CD4-positive, alpha-beta T cell treated with Interleukin-21 for 1 hour (primary cell): ENCODE measurements at places on chromosomes 11 and 22.

DNA sequence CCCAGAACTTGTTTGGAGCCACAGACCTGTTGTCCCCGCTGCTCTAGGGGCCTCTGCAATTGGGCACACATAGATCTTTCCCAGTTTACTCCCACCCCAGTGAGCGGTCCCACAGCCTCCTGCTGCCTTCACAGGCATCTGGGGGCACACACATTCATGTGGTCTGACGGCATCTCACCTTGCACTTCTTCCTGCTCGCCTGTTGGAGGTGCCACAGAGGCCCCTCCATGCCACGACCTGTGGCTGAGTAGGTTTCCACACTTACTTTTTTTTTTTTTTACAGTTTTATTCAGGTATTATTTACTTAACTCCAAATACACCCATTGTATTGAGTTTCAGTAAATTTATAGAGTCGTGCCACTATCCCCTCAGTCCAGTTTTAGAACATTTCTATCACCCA, 68.9 kb upstream of the SEPTIN5 start:
- DNase-seq: no peak

DNA sequence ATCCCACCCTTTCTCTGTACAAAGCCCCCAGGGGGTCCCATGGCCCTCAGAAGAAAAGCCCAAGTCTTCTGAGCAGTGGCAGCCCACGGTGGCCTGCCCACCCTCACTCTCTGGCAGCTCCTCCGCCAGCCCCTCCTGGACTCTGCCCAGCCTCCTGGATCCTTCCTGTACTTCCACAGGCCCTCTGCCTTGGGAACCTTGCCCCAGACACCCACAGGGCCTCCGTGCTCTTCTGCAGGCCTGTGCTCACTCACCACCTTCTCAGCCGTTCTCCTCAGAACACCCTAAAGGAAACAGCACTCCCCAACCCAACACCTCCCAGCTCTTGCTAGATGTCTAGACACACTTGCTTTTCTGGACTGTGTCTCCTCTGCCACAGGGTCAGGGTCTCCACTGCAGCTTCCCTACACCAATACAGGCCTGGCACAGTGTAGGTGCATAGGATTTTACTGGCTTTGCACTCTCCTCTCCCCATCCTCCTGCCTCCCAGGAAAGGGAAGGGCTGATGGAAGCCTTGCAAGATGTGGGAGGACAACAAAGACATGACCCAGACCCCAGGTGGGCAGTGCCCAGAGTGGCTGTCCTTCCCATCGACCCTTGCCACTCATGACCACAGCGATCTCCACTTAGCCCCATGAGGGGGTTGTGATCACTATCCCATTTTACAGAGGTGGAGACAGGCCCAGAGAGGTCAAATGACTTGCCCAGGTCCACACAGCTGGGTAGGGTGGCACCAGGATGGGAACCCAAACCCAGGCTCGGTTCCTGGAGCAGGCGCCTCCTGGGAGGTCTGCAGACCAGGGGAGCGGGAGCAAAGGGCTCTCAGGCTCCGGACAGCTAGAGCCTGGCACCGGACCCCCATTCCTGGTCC, 2.0 kb downstream of the SCARF2 start:
- no peak for DNase-seq

GRCh38 chr11:127559978-127560377, 559.4 kb upstream of the KIRREL3 start:
- no peak for DNase-seq

DNA sequence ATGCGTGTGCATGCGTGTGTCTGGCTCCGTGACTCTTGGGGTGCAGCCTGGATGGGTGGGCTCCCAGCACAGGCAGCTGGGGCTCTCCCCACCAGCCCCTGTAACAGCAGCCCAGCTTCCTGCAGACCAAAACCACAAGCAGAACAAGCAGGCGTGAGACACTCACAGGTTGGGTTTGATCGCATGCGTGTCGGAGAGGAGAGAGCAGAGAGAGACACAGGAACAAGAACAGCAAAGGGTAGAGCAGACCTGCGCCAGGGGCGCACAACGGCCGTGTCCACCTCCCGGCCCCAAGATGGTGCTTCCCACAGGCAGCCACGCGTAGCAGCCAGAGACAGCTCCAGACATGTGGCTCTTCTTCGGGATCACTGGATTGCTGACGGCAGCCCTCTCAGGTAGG, at the start of gene CD6:
Gene CD6 (plus strand): TSS at position 161 of the 400 bp plus-strand sequence. CDS start 186 bp downstream, at position 347.
- DNase-seq: peak; percentile 75

DNA sequence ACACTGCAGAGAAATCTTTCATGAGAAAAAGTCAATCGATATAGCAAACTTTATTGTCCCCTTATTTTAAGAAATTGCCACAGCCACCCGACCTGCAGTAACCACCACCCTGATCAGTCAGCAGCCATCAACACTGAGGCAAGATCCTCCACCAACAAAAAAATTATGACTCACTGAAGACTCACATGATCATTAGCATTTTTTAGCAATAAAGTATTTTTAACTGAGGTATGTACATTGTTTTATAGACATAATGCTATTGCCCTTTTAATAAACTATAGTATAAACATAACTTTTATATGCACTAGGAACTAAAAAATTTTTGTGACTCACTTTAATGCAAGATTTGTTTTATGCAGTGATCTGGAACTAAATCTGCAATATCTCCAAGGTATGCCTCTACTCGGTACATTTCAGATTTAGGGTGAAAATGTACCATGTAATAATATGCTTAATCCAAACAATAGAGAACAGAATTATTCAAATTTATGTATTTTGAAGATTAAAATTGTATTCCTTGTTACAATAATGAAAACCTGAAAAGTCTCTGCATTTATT, 79.2 kb upstream of the CEP126 start:
- DNase-seq: no peak

DNA sequence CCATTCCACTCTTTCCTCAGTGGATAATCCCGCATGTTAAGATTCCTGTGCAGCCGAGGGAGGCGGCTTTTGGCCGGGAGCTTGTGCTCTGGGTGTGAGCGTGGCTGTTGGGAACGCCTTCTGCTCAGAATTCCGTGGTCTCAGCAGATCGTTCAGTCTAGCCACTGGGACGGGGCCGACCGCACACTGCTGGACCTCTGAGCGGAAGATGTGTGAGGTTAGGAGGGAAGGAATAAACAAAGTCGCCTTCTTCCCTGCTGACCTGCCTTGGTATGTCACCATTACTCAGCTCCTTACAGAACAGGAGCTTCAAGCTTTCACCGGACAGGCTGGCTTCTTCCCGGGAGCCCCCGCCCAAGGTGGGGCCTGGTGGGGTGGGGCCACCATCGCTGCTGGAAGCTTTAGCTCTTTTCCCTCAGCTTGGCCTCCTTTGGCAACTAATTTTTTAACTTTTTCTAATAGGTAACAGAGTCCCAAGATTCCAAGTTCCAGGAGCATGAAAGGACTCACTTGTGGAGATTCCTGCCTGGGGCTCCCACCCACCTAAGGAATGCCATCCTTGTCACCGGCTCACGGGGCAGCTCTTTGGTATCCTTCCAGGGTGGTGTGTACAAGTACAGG, 22.5 kb upstream of the SEPTIN5 start:
- no peak for DNase-seq
